Progenitor cell of endocrine pancreas (in vitro differentiated cells): ENCODE measurements at places on chromosomes 2 and 18. TPM values are rescaled to one million over a fixed set of nuclear protein-coding genes. Genes with fewer than 3 reads are reported as not detected.

GRCh38 chr18:52216666-52217065, 123.3 kb upstream of the DCC start:
- DNase-seq = no peak

GRCh38 chr2:163735685-163736432, at the start of gene FIGN:
TSS of gene FIGN (minus strand) at chr2:163736008. CDS start at chr2:163734927, 1,081 bp downstream.
- DNase-seq = peak; percentile 45

GRCh38 chr18:58310517-58310916, 266.5 kb downstream of the NEDD4L start:
- no peak for DNase-seq

DNA sequence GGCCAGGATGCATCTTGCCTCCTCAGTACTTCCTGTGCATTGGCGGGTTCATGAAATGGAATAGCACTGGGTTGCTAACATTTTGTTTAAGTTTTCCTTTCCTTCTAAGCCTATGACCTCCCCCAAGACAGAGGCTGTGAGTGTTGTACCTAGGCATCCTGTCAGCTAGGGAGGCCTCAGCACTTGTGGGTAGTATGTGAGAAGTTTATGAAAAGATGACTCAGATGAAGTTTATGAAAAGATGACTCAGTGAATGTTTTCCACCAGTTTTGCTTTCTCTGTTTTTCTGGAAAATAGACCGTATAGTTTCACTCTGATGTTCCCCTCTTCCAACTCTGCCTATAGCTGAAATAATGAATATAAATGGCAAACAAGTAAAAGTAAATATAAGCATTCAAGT, 412.9 kb downstream of the TMEM182 start:
- no peak for DNase-seq

GRCh38 chr2:42752816-42753813, 10.8 kb downstream of the OXER1 start:
- DNase-seq = no peak

GRCh38 chr2:127535918-127536317, 435 bp downstream of the MYO7B start:
- DNase-seq = no peak

DNA sequence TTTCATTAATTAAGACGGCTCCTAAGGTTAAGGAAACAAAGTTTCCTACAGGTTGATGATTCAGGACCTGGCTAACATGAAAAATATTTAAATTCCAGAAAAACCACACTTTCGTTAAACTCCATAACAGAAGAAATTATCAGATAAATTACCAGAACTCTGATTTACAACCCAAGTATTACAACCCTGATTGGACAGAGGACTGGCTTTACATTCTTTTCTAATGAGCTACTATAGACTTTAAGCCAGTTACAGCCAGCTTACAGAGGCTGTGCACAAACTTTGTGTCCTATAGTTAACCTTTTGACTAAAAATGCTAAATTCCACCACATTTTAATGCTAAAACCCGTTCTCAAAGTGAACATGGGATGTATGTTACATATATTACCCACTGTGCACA, 458.6 kb downstream of the KCNJ3 start:
- DNase-seq = no peak

The MCEE gene
- total RNA-seq = 14.4 and 15.2 TPM in 2 replicates

The ESPNL gene
- total RNA-seq = 0.31 and 0.40 TPM in 2 replicates

The CRYGC gene
- not detected in 2 replicates for total RNA-seq

The RAX gene
- total RNA-seq = not detected in 2 replicates
